ENCODE measurements at places on chromosomes 6 and 20.

DNA sequence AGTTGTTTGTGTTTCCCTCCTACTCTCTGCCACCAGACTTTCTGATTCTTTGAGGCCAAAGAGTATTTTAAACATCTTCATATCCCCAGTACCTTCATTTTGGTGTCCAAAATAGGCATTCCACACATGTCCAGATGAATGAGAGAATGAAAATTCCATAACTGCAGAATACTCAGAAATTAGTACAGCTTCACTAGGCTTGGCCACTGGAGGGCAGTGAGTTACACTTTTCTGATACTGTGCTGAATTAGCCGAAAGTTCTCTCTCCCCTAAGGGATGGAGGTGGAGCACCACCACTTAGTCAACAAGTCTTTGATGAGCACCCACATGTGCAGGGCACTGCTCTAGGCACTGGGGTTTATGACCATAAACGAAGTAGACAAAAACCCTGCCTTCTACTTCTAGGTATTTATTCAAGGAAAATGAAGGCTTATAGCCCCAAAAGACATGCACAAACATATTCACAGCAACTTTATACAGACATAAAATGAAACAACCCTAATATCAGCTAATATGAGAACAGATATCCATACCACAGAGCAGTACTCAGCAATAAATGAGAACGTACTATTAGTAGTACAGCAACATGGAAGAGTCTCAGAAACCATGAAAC lies 46.1 kb upstream of the TMEM217 start:
- no peak for DNase-seq

GRCh38 chr6:33314515-33314942 lies 651 bp upstream of the TAPBP start:
- DNase-seq, result no peak

DNA sequence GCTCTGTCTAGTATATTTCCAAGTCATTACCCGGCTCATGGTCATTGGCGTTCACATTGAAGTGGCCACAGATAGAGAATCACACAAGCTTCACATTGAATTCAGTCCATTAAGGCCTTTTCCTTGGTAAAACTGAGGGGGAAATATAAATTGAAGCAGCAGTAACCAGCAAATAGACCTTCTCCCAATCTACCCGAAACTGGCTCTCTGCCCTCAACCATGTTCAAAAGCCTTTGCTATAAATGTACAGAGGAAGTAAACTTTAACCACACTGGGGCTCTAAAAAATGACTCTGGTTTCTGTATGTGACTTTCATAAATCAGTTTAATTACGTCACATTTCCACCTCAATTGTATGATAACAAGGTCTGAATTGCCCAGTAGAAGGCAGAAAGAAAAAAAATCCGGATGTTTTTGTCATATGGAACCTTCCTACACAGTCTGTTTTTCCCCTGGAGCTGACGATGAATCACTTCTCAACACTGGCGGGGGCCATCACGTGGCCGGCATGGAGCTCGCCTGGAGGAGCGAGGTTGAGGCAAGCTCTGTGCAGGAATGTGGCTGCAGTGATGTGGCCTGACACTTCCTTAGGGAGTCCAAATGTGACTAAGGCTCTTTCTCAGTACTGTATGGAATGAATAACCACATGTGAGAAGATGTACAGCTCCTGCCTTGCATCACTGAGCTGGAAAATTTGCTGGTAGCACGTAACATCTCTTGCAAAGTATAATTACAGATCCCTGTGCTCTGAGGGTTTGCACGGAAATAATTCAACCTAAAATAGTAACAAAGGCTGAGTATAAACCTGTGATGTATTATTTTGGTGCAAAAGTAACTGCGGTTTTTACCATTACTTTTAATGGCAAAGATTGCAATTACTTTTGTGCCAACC lies 58.6 kb upstream of the SNX9 start:
- peak; percentile 91 for DNase-seq

- no peak for DNase-seq
These were observed 78.0 kb upstream of the ELOVL5 start for GRCh38 chr6:53426667-53427270.

GRCh38 chr6:108133594-108134179 lies 32.1 kb upstream of the NR2E1 start:
- DNase-seq, result no peak

- no peak for DNase-seq
These were observed 77.1 kb upstream of the MRPS10 start for GRCh38 chr6:42294759-42295158.

GRCh38 chr6:7747901-7748504 lies 22.1 kb downstream of the BMP6 start:
- DNase-seq, result no peak
